ENCODE measurements at places on chromosomes 6 and 20.

- no peak for DNase-seq
Observed at GRCh38 chr6:167714152-167714551, 112.6 kb upstream of the AFDN start.

DNA sequence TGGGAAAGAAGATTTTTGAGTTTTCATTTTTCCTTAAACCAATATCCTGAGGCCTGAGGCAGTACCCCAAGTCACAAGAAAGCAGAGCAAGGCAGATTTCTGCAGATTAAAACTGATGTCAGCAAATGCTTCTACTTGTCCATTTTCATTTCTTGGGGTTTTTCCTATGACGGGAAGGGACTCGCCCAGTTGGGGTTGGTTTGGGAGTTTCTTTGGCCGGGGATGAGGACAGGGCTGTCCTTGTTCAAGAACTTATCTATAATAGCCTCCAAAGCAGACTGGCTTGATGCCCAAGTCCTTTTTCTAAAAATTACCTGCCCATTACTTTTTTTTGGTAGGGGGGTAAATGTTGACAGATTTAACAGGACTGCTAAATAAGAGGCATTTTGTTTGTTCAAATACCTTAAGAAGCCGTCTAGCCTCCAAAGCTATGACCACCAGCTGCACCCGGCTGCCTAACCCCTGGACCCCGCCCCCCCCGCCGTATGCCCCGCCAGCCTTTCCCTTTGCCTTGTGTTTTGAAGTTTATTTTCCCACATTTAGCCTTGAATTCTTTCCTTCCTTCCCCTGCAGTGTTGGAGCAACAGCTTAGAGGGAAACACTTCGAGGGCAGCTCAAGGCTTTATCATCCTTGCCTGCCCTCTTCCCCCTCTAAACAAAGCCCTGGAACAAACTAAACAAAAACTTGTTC, 2.5 kb downstream of the KCNK5 start:
- DNase-seq = no peak

GRCh38 chr6:159959165-159959975, 9.5 kb upstream of the IGF2R start:
- DNase-seq = no peak

GRCh38 chr6:80921861-80922460, 815.5 kb downstream of the BCKDHB start:
- DNase-seq = no peak

GRCh38 chr6:125346201-125346925, 44.6 kb upstream of the HDDC2 start:
- DNase-seq = no peak

- DNase-seq = no peak
Observed at GRCh38 chr6:22098601-22099031, 198.2 kb downstream of the PRL start.

GRCh38 chr6:132365281-132365907, 35.9 kb downstream of the MOXD1 start:
- no peak for DNase-seq

DNA sequence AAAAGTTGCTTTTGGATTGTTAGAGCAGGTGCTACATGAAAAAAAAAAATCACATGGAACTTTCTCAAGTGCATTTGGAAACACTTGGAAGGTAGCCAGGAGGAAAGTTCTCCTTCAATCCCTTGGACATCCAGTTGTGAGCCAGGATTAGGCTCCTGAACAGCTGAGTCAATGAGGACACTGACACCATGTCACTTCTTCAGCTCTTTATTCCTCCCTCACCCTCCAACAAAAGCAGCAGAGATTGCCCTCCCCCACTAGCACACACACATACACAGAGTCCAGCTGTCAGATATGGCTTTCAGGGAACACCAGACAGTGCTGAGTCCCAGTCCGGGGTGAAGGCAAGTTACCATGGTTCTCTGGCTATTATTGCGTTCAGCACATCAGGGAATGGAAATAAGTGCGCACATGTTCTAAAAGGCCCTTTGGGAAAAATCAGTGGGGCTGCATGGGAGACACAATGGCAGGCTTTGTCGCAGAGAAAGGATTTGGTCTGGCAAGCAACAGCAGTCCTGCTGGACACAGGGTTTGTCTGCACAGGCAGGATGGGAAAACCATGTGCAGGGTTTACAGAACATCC, 124.7 kb upstream of the MARCKS start:
- no peak for DNase-seq

DNA sequence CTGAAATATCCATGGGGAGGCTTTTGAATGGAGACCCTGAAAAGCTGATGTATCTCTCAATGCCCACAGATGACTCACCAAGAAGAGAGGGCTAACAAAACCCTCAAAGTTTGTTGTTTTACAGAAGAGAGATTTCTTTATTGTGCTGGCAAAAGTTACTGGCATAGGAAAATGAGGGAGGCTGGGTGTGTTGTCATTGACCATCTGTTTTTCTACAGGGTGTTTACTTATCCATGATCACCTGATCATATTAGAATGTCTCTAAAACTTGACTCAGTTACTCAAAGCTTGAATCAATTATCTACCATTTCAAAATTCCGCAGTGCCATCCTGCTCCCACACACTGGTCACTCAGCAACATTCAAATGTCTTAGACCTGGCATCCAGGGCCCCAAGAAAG, 9.8 kb downstream of the NCOA6 start:
- DNase-seq = no peak

- DNase-seq = no peak
Observed at GRCh38 chr6:64459411-64459944, 823.9 kb downstream of the PHF3 start.

- DNase-seq = no peak
Observed at GRCh38 chr6:161918628-161919205, 644.9 kb upstream of the AGPAT4 start.

DNA sequence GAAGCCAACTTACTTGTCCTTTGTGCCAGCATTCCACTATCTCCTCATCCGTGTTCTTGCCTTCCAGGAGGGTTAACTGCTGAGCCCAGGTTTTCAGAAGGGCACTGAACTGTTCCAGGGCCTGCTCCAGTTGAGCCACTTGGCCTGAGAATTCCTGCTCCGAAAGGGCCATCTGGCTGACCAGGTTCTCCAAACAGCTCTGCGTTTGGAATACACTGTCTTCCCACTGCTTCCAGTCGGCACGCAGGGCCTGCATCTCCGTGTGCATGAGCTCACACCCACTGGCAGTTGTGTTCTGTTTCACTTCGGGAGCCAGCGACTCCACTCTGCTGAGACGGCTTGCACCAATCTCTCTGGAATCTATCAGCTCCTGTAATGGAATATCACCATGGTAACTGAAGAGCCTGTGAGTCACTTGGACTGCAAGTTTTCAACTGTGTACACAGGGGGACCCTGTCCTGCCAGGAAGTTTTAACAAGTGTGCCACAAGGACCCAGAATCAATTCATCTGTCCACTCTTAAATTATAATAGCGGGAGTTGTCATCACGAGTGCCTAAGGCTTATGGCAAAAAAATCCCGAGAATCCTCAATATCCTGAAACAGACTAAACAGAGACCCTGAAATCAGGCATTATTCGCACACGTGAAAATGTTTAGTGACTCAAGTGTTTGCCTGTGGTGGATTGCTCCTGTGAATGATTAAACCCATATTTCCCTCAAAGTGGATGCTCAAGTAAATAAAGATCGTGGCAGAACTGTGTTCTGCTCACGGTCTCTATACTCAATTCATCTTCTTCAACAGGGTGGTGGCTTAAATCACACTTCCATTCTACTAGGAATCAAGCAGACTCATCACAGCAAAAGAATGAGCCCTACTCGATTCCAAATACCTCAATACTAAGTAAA, 255.9 kb downstream of the SYNE1 start:
- DNase-seq = no peak

- DNase-seq = no peak
Observed at GRCh38 chr6:129845696-129846095, 15.4 kb downstream of the TMEM244 start.

DNA sequence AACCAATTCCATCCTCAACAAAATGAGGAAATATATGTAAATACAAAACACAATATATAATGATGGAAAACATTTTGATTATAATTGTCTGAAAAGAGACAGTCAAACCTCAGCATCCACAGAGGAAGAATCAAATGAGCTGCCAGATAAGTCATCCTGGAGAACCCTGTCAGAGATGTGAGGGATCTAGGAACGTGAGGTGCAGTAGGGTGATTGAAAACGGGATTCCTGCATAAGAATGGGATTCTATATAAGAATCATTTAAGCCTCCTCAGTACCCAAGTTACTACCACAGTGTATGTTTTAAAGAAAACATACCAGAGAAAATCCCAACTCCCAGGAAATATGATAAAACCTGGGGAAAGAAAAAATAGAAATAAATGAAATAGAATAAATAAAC, 690.5 kb downstream of the FRK start:
- DNase-seq = no peak

DNA sequence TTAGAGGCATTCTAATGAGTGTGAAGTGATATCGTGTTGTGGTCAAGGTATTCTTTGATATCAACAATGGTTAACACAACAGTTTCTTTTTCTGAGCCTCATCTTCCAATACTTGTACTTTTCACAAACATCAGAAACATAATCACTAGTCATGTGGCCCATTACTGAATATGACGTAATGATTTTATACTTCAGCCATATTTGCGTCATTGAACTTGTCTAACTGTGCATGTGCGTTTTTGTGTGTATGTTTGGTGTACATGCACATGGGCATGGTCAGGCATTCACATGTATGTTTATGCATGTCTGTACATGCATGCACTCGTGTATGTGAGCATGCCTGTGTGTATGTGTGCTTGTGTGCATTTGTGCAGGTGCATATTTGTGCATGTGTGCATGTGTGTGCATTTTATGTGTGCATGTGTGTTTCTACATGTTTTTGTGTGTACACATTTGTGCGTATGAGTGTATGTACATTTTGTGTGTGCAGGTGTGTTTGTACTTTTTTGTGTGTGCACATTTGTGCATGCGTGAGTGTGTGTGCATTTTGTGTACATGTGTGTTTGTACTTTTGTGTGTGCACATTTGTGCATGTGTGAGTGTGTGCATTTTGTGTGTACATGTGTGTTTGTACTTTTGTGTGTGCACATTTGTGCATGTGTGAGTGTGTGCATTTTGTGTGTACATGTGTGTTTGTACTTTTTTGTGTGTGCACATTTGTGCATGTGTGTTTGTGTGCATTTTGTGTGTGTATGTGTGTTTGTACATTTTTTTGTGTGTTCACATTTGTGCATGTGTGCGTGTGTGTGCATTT, 29.4 kb downstream of the PRR18 start:
- DNase-seq = no peak

GRCh38 chr6:97765461-97765860, 482.4 kb upstream of the MMS22L start:
- no peak for DNase-seq

DNA sequence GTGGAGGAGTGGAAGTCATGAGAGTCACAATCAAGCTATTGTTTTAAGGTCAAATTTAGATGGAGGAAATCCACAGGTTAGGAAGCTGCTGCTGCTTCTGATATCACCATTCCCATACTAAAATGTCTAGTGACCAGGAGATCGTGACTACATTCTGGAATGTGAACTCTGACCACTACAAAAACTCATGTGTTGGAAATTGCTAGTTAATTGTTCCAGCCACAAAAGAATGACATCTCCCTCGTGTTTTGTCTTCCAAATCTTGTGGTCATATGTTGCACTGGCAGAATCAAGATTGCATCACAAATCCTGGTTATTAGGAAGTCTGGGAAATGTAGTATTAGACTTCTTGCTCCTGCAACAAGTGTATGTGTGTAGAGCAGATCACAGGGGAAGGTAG, 441.9 kb downstream of the CD109 start:
- no peak for DNase-seq

- DNase-seq = no peak
Observed at GRCh38 chr20:5757949-5758348, 7.7 kb downstream of the SHLD1 start.

- no peak for DNase-seq
Observed at GRCh38 chr6:33170176-33171015, 21.9 kb downstream of the COL11A2 start.

DNA sequence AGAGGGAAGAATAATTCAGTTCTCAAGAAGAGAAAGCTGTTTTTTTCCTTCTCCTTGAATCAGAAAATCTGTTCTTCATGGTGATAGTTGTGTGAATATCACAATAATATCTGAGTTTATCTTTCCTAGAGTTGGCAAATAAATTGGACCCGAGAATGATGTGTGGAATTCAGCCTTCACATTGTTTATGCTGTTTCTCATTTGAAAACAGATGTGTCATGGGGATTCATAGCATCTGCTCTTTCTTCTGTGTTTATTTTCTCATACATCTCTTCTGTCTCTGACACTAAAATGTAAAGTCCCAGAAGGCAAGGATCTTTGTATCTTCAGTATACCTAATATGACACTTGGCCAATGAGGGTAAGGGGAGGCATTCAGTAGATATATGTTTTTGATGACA, 103.6 kb upstream of the SGK1 start:
- no peak for DNase-seq

- no peak for DNase-seq
Observed at GRCh38 chr6:157966589-157966977, 15.1 kb upstream of the SYNJ2 start.

- DNase-seq = no peak
Observed at GRCh38 chr6:137767911-137768690, 99.0 kb upstream of the TNFAIP3 start.

DNA sequence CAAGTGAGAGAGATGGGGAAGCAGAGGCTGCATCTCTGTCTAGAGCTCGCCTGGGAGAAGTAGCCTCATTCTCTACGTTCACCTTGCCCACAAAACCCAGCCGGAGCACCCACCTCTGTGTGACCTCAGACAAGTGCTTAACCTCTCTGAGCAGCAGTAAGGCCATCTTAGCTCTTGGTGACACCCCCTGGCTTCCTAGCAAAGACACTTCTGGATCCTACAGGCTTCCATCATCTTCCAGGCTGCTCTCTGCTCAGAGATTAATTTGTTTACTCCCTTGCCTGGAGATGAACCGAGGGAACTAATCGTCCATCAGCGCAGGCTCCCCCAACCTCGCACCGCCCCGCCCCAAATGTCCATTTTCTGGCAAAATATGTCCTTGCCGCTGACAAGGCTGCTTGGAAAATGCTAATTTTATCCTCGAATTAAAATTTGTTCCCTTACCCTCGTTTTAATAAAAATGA, 24.0 kb upstream of the CTNNBL1 start:
- DNase-seq = no peak

GRCh38 chr20:37773291-37773826, 79.5 kb downstream of the CTNNBL1 start:
- DNase-seq = no peak
